ENCODE measurements at places on chromosomes 1 and 21.

GRCh38 chr1:247334378-247335133 lies 2.9 kb upstream of the ZNF496 start:
- DNase-seq: no peak

- DNase-seq: no peak
Observed at GRCh38 chr1:113141650-113142473, 68.9 kb downstream of the LRIG2 start.

GRCh38 chr1:112063781-112064728 lies 74.6 kb upstream of the KCND3 start:
- no peak for DNase-seq

DNA sequence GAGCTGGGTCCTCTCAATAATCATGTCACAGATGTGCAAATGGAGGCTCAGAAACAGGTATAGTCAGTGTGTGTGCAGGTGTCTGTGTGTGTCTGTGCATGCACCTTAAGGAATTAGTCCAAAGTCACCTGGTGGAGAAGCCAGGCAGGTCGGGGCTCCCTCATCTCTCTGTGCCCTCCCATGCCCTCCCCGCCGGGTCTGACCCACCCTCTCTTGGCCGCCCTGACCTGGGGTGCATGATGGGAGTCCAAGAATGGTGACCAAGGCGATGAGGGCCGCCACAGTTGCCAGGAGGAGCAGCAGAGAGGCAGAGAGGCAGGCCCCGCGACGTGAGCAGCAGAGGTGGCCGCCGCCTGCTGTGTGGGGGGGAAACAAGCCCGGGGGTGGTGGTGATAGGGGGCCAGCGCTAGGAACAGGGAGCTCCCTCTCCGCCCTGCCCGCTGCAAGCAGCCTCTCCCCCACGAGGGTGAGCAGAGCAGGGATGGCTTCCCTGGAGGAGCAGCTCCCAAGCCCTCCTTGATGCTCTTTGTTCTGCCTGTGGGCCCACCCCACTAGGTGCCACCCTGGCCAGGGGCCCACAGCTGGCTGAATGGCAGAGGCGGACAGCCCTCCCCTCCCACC lies 3.9 kb downstream of the LDLRAD1 start:
- no peak for DNase-seq

DNA sequence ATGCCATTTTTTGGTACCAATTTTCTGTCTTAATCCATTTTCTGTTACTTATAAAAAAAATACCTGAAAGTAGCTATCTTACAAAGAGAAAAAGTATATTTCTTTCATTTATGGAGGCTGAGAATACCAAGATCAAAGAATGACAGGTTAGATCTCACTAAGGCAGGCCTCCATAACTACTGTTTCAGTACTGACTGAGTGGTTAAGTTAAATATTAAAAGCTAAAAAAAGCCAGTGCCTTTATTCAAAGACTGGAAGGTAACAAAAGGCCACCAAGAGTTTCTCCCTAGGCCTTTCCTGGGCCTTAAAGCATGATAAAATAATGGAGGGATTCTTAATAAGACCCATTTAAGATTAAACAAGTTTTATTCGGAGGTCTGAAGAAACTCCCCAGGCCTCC lies 687.7 kb upstream of the ADGRL4 start:
- no peak for DNase-seq

- no peak for DNase-seq
Observed at GRCh38 chr1:205856433-205856832, 6.5 kb upstream of the PM20D1 start.

DNA sequence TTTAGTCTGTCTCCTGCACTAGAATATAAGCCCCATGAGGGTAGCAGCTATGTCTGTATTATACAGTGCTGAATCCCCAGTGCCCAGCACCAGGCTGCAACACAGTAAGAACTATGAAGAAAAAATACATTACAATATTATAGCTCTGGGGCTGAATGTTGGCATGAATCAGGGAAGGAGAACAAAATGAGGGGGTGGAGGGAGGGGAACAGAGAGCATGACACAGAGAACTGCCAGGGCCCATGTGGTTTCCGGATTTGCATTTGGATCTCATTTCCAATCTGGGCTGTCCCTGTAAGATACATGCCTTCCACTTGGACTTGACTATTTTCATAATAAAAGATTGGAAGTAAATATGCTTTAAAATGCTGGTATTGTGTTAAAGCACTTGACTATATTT lies 35.8 kb downstream of the C1orf198 start:
- no peak for DNase-seq

DNA sequence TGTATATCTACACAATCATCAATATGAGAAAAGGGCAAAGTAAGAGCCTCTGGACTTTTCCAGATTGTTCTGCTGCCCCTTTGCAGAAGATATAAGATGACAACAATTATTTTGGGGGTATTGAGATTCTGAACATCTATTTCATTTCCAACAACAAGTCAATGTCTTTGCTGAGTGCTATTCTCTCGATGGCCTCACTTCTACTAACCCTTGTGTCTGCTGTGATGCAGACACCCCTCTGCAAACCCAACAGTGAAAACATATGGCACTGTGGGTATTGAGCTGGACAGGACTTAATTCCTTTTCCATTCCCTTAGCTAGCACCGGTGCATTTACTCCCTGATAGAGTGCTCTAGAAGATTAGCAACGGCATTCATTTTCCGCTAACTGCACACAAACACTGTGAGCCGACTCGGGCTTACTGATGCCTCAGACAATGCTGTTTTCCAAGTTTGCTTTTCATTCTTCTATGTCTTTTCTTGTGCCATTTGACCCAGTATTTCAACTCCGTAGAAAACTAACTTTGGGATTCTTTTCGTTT lies 33.4 kb upstream of the SMYD2 start:
- no peak for DNase-seq

- no peak for DNase-seq
Observed at GRCh38 chr1:159652506-159652905, 61.9 kb downstream of the CRP start.

DNA sequence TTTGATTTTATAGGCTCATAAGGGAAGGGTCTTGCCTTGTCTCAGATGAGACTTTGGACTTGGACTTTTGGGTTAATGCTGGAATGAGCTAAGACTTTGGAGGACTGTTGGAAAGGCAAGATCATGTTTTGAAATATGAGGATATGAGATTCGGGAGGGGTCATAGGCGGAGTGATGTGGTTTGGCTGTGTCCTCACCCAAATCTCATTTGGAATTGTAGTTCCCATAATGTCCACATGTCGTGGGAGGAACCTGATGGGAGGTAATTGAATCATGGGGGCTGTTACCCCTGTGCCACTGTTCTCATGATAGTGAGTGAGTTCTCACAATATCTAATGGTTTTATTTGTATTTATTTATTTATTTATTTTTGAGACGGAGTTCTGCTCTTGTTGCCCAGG lies 6.9 kb upstream of the CSDE1 start:
- DNase-seq: no peak

GRCh38 chr1:89271341-89272015 lies 1.2 kb downstream of the GBP5 start:
- DNase-seq: no peak

GRCh38 chr1:10664251-10664650 lies 132.2 kb downstream of the CASZ1 start:
- no peak for DNase-seq

DNA sequence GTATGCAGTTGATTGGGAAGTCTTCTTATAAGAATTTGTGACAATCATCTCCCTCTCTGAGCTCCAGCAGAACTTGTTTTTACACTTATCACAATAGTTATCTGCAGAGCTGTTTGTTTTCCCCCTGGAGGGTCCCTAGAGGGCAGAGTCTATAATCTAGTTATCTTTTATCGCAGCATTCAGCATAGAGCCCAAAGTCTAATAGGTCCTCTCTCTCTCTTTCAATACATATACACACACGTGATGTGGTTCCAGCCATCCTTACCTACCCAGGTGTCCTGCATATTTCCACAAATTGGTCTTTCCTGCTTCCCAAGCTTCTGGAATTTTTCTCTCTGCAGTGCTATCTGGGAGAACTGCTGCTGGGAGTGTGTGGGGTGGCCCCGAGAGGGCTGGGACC lies 229.6 kb upstream of the KIAA0040 start:
- no peak for DNase-seq

GRCh38 chr21:30818837-30819610 lies 6.0 kb upstream of the KRTAP8-1 start:
- DNase-seq: no peak
